ENCODE measurements at places on chromosomes 4 and X.

DNA sequence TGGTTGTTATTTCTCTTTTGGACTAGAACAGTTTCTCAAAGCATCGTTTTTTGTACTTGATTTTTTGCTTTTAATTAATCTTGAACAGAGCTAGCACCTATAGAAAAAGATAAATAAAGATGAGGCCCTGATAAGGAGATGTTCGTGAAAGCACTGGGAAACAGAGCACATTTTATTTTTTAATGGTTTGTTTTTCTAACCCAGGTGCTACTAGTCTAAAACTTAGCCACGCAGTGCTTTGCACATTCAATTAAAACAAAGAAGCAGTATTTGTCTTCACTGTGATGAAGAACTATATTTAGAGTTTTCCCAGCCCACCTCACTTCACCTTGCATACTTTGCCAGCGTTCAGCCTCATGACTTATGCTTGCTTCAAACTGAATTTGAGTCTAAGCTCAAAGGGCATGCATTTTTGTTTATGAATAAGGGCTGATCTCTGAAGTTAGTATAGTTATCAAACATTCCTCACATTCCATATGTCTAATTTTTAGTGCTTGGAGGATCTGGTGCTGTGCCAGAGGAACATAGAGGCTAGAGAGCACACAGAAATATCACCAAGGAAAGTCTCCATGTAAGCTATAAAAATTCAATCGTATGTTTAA, 76.7 kb downstream of the WWC2 start:
- DNase-seq: no peak

DNA sequence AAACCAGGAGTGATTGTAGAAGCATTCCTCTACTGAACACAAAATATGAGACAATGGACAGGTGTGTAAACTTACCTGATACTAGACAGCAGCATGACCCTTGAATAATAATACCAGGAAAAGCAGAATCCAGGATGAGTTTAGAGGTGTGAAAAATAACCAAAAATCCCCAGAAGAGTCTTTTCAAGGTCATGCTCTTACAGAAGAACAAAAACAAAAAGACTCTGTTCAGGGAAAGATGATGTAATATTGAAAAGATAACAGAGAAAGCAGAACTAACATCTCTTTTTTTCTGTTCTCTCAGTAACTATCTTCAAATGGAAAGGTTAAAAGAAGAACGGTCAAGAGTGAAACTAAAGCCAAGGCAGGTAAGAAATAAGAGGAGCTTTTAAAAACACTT, 14.0 kb upstream of the ARHGAP10 start:
- no peak for DNase-seq

- no peak for DNase-seq
These were observed 13.0 kb upstream of the SLC16A2 start for GRCh38 chrX:74408304-74408703.

DNA sequence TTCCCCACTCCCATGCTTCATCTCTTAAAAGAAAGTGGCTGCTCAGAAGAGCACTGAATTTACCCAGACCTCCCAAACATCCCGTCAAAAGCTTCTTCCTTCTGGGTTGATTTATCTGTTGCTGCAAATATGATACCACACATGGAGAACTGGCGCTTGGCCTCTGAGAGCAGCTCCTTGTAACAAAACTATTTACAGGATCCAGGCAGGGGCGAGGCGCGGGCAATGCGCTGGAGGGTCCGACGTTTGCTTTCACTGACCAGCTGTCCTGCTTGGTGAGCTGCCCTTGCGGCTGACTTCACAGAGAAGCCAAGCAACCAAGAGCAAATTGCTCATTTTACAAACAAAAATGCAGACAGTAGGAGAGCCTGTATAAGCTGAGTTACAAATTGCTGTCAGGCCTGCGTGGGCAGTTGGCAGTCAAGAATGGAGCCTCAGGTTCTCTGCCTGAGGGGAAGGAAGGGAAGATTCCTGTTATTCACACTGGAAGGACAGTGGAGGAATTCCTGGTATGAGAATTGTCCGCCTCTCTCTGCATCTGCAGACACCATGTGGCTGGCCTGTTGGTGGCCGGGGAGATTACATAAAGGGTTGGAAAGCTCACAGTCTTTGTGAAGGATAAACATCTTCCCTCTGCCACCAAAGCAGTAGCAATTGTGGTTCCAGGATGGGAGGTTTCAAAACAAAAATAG, 192.2 kb upstream of the LEF1 start:
- no peak for DNase-seq

DNA sequence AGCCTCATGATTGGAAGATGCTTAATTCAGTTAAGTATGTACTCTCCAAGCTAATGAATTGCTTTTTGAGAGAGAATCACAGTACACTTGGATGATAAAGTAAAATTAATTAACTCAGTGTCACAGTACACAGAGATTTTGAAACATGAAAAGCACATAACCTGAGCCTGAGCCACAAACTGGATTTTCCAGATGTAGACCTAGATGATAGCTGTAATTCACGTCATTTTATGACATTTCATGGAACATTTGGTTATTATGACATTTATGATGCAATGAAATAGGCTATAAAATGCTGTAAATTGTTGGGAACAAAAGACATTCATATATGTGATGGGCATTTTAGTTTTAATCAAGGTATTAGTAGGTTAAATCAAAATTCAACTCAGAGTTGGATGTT, 983.7 kb downstream of the STPG2 start:
- DNase-seq: no peak

DNA sequence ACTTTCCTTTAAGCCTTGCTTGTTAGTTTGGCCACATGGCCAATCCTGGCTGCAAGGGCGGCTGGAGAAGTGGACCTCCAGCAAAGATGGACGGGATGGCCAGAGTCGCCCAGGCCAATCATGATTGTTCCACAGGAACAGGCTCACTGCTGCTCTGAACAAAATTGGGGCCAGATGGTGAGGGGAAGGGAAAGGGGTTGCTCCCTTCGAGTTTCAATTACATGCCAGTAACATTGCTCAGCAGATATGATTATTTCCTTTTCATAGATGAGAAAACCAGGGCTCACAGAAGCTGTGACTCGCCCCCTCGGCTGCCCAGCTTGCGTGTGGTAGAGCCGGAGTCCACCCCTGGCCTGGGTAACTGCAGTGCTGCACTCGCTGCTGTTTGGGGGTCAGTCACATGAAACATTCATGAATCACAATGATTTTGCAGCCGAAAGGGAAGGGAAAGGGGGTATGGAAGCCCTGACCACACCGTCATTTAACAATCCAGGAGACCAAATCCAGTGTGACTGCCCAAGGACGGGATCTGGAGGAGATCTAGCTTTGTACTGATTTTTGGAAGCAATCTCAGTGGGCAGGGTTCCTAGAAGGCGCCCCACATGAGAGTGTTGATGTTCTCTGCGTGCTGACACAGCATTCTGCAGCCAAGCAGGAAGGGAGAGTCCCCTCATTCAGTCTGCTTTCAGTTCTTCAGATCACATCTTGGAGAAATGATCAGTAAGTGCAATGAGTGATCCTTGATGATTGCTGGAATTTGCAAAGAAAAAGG, 77.3 kb upstream of the MSX1 start:
- DNase-seq: no peak

DNA sequence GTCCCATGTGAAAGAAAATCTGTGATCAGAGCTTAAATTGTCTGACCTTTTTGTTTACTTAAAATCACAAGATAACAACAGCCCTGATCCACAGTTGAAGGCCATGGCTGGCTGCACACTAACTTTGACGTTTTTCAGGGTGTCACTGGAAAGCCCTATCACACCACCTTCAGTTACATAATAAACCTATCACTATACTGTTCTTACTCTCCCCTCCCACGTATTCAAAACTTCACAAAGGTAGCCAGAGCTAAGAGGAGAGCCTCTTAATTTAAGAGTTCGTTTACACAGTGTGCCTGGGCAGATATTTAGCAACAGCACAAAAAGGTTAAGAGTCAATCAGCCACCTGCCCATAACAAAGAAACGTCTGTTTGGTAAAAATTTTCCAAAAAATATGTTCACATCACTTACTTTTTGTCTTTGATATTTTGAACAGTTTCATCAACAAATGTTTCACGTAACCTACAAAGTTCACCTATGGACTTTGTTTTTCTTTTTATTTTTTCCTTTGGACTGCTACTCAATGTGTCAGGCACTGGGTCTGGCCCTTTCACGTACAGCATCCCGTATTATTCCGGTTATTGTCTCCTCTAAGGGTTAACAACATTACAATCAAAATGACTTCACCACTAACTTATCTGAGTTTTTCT, 25.0 kb downstream of the RFC1 start:
- DNase-seq: peak; percentile 19

- DNase-seq: no peak
These were observed 11.3 kb upstream of the SETD7 start for GRCh38 chr4:139567159-139567870.

- DNase-seq: peak; percentile 61
These were observed 2.3 kb downstream of the FHDC1 start for GRCh38 chr4:152938237-152938947.

DNA sequence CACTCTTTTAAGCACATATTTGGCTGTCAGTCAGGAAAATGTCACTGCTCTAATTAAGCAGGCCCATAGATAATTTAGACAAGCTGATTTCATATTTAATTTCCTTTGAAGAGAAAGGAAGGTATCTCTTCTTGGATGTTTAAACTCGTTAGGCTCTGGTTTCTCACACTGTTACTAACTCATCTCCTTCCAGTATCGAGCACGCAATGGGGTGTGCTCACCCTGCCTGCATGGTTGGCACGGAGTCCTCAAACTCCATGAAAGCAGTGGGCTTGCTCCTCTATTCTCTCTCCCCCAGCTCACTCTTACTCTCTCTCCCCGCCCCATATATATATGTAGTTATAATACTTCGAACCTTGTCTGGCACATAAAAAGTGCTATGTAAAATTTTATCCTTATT, 76.9 kb downstream of the EGF start:
- DNase-seq: no peak

DNA sequence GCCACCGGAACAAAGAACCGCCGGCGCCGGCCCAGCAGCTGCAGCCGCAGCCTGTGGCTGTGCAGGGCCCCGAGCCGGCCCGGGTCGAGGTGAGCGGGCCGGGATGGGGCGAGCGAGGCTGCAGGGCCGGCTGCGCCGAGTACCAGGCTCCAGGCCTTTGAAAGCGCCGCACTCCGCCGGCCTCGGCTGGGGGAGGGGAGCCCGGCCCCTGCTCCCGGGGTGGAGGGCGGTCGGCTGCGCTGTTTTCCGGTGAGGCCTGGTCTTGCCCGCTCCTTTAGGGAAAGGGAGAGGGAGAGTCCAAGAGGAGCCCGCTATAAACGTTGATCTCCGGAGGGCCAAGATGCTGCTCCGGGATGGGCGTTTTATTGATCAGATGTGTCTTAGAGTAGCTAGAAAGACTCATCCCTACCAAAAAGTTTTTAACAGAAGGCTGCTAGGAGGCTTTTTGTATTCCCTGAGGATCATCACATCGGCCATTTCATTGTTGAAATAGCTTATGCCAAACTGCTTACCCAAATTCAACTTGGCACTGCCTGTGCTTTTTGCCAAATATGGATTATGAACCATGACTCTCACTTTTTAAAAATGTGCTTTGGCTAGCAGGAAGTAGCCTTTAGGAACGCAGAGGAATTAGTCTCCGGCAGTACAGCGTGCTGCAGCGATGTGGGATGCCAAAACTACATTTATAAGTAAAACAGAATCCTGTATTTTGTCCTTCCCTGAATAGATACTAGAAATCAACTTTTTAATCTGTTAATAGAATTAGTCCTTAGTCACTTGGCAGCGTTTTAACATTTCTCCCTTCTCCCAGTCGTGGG, 760 bp downstream of the TMEM165 start:
- DNase-seq: peak; percentile 31

DNA sequence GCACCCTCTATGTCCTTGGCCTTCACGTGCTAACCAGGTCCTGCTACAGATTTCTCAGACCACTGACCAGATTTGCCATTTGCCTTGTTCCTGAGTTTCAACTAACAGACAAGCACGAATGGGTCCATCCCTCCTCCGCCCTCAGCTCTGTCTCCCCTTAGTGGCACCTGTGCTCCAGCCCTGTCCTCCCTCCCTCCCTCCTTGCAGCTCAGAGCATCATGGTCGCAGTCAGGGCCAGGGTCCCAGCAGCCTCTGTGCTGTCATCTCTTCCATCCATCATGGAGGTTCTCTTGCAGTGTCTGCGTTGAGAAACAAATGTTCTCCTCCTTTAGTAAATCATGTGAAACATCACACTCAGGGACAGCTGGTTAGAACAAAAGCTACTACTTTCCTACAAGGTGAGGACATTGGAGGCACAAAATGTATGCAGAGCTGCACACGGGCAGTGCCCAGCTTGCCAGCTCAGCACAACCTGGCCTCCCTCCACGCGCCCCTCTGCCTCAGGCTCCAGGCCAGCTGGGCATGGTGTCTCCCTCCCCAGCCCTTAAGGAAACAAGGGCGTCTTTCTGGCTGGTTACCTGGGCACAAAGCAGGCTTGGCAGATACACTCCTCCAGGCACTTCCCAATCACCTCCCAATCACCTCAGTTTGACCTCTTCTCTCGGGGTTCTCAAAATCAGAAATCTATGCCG, 79.5 kb upstream of the ATP6AP2 start:
- DNase-seq: no peak

DNA sequence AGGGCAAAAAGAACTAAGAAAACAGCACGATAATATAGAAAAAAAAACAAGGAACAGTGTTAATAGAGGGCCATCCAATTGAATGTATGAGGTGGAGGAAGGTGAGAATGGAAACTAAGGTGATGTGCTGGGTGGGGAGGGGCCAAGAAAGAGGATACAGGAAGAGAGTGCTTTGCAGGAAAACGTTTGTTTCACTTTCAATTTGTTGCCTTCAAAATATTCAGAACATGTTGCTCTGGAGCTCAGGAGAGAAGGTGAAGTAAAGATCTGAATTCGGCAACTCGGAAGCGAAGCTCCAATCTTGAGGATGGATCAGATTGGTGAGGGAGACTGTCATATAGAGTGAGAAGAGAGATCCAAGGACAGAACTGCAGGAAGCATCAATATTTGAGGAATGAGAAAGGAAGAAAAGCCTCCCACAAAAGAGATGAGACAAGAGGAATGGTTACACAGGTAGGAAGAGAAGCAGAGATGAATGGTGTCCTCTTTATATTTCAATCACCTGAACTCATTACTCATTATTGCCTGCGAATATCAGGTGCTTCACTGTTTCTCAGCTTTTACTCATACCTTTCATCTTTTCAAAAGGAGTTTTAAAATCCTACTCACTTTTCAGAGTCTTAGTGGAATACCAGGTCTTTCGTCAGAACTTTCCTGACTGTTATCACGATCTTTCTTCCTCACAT, 14.7 kb upstream of the SEC24D start:
- no peak for DNase-seq

Measured in NCI-H1092 treated with DMSO at 0.1 percent for 48 hours (cell line).